A549 treated with RU486 at 1 μM for 4 hours (cell line): ENCODE measurements at places on chromosomes 5 and 9. TPM values are rescaled to one million over a fixed set of nuclear protein-coding genes. Genes with fewer than 3 reads are reported as not detected.

Gene CSF1R
- total RNA-seq: 0.05 to 0.33 TPM (median 0.21 TPM) in 4 of 5 replicates, not detected in the other

Gene OTULINL
- total RNA-seq: 4.8 to 6.9 TPM (median 6.2 TPM) in 5 replicates

Gene CDH9
- not detected in 5 replicates for total RNA-seq

Gene AK8
- total RNA-seq: 0.80 to 1.4 TPM (median 0.90 TPM) in 5 replicates

Gene GDNF
- total RNA-seq: 0.11 to 0.14 TPM in 2 of 5 replicates, not detected in the others

Gene FPGS
- 45.7 to 54.1 TPM (median 47.8 TPM) in 5 replicates for total RNA-seq

Gene ARHGEF37
- 0.65 to 0.84 TPM (median 0.83 TPM) in 5 replicates for total RNA-seq

Gene PAPPA
- 19.1 to 37.7 TPM (median 32.3 TPM) in 5 replicates for total RNA-seq

Gene GFRA3
- total RNA-seq: 0.09 to 0.12 TPM (median 0.12 TPM) in 3 of 5 replicates, not detected in the others

Gene MOB3B
- total RNA-seq: 4.9 to 8.5 TPM (median 7.0 TPM) in 5 replicates

Gene LCN12
- 0.61 to 1.6 TPM (median 0.86 TPM) in 5 replicates for total RNA-seq

Gene NR4A3
- total RNA-seq: 1.1 to 3.5 TPM (median 2.6 TPM) in 5 replicates

Gene TNFSF15
- 0.26 to 0.40 TPM (median 0.31 TPM) in 5 replicates for total RNA-seq

Gene TMEM203
- 33.4 to 46.5 TPM (median 43.2 TPM) in 5 replicates for total RNA-seq

Gene OBP2A
- total RNA-seq: not detected in 5 replicates
